ENCODE measurements at places on chromosomes 3 and 15.

DNA sequence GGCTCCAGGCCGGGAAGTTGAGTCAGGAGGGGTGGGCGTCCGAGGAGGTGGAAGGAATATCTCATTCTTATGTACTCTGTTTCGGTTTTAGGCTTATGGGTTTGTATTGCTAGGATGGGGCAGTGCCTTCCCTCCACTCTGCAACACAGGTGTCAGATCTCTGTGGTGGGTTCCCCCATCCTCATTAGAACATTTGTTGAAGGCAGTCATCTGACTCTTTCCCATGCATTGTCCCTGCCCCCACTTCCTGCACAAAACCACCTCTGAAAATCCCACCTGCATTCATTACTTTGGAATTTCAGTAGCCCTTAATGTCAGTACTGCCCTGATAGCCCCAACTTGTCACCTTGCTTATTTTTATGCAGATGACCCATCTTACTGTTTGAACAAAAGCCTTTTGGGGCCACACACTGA lies 29.5 kb downstream of the GYG1 start:
- no peak for DNase-seq

DNA sequence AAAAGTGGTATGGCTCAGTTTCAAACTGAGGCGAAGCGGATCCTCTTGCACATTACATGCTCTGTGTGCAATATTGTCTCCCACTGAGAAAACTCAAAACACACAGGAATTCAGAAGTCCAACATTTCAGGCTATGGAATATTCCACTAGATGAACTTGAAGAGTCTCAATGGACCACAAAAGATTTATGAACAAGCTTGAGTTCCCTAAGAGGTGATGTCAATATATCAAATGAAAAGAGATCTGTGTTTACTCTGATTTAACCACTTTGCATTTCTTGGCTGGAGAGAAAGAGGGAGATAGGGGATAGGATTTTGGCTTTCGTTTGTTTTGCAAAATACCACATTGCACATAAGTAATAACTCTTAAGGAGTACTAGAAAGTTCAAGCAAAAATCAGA lies 20.3 kb downstream of the PDZRN3 start:
- DNase-seq, result no peak

- DNase-seq, result no peak
Observed at GRCh38 chr3:29356062-29356461, 75.2 kb downstream of the RBMS3 start.

- DNase-seq, result no peak
Observed at GRCh38 chr15:91881569-91882297, 28.2 kb downstream of the SLCO3A1 start.

DNA sequence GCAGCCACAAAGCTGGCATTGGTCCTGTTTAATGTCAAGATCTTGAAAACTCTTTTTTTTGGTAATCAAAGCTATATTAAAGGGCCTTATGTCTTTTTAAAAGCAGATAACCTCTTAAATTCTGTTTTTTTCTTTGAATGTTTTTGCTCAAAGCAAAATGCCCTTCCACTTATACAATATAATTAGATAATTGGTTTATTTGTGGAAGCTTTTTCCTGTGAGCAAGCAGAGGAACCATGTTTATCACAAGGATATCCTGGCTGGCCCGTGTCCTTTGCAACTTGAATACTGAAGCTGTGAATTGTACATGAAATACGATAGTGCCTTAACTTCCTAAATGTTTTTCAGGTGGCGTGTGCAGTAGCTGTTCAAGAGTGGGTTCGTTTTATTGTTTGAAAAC lies 2.6 kb downstream of the ST3GAL6 start:
- DNase-seq, result no peak
